ENCODE measurements at places on chromosomes 1 and 21. TPM values are rescaled to one million over a fixed set of nuclear protein-coding genes. Genes with fewer than 3 reads are reported as not detected.

The PDPN gene
- total RNA-seq = 3.2 TPM

The VCAM1 gene
- 0.13 TPM for total RNA-seq

The ATP6V1G3 gene
- total RNA-seq = not detected

- no peak for DNase-seq
Measured at GRCh38 chr21:35540950-35541638, 492.0 kb upstream of the RUNX1 start.

DNA sequence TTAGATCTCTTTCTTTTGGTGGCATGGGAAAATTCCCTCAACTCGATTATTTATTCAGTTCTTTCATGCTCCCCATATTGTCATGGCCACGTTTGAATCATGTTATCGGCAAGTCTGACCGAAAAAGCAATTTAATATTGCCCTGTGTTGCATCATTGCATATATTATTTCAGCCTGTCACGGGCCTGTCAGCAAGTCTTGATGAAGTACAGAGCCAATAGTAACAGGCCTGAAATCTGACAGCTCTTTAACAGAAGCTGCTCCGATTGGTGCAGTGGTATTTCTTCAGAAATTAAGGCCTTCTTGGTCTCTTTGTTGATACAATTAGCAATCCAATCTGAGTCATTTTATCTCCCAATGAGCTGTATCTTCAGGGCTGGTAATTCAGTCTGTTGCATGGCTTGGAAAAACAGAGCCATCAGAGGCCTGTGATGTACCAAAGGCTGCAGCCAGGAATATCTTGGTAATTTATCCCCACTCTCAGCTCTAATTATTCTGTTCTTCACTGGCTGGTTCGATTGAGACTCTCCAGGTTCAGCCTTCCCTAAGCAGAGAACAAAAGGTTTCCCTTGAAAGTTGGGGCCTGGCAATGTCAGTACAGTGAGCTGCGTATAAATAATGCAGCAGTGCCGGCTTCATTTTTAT lies 149.5 kb downstream of the FGGY start:
- DNase-seq = peak; percentile 86

Data from bronchial epithelial cell (primary cell).